ENCODE measurements at places on chromosomes 6 and 20.

DNA sequence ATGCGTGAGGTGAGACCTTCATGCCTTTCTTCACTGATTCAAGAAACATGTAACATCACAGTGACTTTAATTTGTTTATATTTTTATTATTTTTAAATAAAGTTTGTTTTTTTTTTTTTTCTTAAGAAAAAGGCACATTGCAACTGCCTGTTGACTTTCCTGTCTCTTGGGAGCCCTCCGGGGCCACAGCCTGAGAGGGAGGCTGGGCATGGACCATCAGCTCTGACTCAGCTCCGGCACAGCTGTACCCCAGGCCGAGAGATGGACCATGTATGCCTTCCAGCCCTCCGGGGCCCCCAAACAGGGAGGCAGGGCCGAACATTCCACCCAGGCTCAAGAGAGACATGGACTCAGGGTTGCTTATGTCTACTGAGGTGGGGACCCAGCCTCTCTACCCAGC lies 99.9 kb downstream of the NFATC2 start:
- no peak for DNase-seq

- no peak for DNase-seq
Measured at GRCh38 chr20:45179166-45179565, 4.5 kb downstream of the PI3 start.

GRCh38 chr6:101224751-101225150 lies 168.8 kb upstream of the GRIK2 start:
- DNase-seq: no peak

- DNase-seq: no peak
Measured at GRCh38 chr6:143213859-143214376, 153.2 kb downstream of the AIG1 start.

- no peak for DNase-seq
Measured at GRCh38 chr6:163668061-163668426, 253.5 kb downstream of the QKI start.

- DNase-seq: no peak
Measured at GRCh38 chr20:438571-439469, 23.5 kb downstream of the TBC1D20 start.

GRCh38 chr20:41408156-41408794 lies 41.7 kb upstream of the EMILIN3 start:
- DNase-seq: no peak

- no peak for DNase-seq
Measured at GRCh38 chr6:45001663-45002062, 326.5 kb upstream of the RUNX2 start.
